ENCODE measurements at places on chromosomes 5 and 9.

GRCh38 chr5:96671441-96671840 is 9.3 kb downstream of the CAST start:
- DNase-seq, result no peak

- DNase-seq, result no peak
These were observed 445.3 kb downstream of the DMRT2 start for GRCh38 chr9:1495282-1496030.

DNA sequence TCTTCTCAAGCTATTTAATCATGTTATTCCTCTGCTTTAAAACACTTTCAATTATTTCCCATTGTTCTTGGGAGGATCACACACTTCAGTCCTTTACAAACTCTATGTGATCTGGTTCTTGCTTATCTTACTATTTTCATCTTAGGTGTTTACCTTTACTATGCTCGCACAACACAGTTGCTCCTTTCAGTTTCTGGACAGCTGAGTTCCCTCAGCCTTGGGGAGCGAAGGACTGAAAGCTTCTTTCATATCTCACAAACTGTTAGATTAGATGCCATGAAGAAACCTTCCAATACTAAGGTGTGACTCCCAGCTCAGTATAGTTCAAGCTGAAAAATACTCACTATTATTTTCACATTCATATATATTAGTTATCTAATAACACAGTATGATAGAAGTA is 117.9 kb downstream of the CDC42SE2 start:
- DNase-seq, result no peak

- DNase-seq, result no peak
These were observed 136.7 kb upstream of the NFIL3 start for GRCh38 chr9:91560301-91560700.

- DNase-seq, result no peak
These were observed 243.7 kb upstream of the SLC24A2 start for GRCh38 chr9:20032413-20033006.

DNA sequence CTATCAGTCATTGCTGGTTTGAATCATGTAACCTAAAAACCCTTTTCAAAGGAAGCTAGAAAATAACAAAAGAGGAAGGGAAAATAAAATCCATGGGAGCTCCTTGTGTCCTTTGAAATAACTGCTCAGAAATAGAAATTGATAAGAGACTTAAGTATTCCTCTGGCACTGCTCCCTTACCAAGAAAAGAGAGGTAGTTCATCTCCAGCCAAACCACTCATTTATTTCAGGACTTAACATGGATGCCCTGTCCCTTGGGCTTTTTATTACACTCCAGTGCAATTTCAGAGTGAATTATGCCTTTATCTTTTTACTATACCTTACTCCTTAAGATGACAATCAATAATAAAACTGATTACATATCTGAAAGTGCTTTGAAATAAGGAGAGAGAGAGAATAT is 61.0 kb downstream of the MUSK start:
- DNase-seq, result no peak

DNA sequence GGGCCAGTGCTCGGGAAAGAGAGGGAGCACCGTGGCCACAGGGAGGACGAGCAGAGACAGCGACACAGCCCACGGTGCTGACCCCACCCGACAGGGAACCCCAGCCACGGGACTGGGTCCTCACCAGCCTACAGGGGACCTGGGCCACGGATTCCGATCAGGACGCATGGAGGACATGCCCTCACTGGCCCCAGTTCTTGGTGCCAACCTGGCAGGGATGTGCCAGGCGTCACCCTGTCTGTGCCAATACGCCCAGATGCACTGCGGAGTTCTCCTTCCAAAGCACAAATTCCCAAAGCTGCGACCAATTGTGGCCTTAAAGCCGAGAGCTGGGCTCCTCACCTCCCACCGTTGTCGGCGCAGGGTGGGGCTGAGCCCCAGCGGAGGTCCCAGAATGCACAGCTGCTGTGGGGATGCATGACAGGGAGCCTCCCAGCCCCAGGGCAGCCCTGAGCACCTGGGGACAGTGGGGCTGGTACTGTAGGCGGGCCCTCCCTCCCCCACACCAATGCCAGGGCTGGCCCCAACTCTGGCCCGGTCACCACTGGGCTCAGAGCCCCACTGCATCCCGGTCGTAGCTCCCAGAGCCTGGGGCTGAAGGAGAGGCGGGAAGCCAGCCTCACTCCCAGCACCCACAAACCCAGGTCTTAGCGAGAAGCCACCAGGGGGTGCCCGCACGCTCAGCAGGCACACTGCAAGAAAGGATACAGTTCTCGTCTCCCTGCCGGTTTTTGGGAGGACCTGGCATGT is 44.2 kb downstream of the NKD2 start:
- DNase-seq, result no peak

DNA sequence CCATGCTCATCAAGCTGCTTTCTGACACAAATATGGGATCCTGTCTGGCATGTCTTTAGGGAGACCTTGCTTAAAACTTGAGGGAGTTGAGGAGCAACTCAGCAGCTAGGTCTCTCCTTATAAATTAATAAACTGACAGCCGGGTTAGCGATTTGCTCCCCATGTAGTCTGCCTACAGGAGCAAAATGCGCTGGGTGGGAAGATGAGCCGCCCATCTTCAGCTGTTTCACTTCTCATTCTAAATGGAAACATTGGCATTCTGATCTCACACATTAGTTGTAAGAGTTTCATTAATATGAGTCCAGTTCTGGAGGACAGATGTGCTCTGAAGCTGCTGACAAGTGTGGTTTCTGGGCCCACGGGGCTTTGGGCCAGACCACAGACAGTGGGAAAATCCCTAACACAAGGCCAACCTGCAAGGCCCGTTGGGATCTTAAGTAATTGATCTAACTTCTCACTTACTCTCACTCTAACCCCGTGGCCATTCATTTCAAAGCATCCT is 197.0 kb downstream of the MCTP1 start:
- DNase-seq, result no peak

GRCh38 chr5:89041249-89041779 is 158.3 kb upstream of the MEF2C start:
- no peak for DNase-seq

DNA sequence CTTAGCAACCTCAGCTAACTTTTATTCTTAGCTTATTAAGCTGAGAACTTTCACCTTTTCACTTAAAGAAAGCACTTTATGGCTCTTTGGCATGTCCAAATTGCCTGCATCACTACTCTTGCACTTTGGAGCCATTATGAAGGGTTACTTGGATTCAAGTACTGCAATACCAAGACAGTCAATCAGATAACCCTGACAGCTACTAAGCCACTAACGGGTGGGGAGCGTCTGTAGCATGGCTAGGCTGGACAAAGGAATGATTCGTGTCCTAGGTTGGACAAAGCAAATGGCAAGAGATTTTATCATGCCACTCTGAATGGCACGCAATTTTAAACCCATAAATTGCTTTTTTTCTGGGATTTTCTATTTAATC is 39.6 kb downstream of the TRPM6 start:
- DNase-seq, result no peak

GRCh38 chr5:42349163-42349562 is 74.1 kb upstream of the GHR start:
- DNase-seq, result no peak

DNA sequence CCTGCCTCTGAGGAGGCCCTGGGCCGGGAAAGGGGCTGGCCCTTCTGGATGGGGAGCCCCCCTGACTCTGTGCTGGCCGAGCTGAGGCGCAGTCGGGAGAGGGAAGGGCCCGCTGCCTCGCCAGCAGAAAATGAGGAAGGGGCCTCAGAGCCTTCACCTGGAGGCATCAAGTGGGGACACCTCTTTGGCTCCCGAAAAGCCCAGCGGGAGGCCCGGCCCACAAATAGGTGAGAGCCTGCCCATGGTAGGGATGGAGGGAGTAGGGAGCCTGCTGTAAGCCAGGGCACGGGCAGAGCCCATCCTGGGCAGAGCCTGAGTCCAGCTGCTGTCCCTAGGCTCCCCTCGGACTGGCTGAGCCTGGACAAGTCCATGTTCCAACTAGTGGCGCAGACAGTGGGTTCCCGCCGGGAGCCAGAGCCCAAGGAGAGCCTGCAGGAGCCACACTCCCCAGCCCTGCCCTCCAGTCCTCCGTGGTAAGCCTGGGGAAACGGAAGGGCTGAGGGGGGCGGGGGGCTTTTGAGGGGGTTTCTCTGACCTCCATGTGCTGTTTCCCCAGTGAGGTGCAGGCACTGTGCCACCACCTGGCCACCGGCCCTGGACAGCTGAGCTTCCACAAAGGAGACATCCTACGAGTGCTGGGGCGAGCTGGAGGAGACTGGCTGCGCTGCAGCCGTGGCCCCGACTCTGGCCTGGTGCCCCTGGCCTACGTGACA is 44.3 kb upstream of the TESK1 start:
- DNase-seq, result no peak

DNA sequence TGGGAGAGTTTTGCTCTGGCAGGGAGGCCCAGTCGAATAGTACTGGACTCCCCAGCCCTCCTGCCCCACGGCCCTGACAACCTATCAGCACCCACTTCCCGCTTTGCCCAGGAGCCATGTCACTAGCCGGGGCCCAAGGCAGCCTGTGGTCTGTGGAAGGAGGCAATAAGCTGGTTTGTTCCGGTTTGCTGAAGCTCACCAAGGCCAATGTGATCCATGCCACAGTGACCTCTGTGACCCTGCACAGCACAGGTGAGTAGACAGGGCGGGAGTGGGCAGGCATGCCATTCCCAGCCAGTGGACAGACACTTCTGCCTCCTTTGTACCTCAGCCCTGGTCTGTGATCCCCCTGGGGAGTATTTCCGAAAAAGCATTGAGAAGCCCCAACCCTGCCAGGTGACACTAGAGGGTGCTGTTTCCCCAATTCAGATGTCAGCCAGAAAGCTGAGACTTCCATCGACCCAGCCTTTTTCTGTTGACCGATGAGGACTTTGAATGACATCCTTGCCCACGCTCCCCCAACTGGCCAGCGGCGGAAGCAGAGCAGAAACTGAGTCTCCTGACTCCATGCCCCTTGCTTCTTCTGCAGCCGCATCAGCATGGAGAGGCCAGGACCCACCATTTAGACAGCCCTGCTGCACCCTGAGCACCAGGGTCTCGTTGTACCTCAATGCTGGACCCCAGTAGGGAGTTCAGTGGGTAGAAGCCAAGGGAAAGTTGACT is 9.6 kb downstream of the PCYOX1L start:
- DNase-seq, result no peak

DNA sequence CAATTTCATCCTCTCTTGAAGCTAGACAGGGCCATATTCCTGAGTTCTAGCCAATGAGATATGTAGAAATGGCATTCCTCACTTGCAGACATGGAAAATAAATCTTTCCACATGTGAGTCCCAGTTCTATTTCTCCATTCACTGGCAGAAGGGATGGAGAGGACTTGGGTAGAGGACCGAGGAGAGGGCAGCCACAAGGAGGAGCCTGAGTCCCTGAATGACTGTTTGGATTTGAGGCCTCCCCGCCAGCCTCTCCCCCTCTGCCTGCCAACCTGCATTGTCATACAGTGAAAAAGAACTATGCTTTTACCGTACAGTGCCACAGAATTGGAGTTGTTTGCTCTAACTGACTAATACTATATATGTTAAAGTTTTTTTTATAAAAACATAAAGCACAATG is 583.0 kb upstream of the WWC1 start:
- DNase-seq, result no peak

- no peak for DNase-seq
These were observed 23.1 kb downstream of the TRIM7 start for GRCh38 chr5:181181650-181182565.

DNA sequence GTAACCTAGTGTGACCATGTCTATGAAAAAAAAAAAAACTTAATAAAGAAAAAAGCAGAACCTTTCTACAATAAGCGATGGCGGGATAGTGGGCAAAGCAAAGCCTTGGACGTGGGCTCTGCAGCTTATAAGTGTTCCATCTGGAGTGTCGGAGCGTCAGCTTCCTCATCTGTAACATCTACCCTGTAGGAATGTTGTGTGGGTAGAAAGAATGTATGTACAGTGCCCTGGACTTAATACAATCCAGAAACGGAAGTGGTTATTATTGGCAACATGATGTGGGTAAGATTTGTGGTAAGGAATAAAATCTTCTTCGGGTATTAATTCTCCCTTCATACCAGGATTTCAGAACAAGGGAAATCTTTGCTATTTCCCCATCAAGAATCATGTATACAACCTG is 66.5 kb downstream of the SEMA5A start:
- DNase-seq, result no peak

GRCh38 chr5:114358329-114358728 is 3.5 kb upstream of the KCNN2 start:
- DNase-seq, result no peak

- no peak for DNase-seq
These were observed 5.5 kb downstream of the C5orf15 start for GRCh38 chr5:133962801-133963476.

DNA sequence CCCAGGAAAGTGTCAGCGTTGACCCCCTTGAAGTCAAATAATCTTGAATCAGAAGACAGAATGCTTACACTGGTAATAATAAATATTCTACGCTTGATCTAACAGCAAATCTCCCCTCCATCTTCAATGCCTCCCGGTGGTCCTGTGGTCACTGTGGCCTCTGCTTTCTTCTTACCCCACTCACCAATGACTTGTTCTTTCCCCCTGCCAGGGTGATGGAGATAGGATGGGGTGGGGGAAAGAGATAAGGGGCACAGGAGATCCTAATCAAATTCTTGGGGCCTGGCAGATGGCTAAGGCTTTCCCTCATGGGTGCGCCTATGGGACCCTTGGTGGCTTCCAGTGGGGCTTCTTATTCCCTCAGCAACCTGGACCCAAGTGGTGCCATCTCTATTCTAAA is 152.6 kb upstream of the EGFLAM start:
- no peak for DNase-seq

- DNase-seq, result no peak
These were observed 39.4 kb downstream of the TNFAIP8 start for GRCh38 chr5:119395080-119395836.

All from NCI-H2081 treated with DMSO at 0.1 percent for 48 hours (cell line).